ENCODE measurements at places on chromosomes 7 and 10. TPM values are rescaled to one million over a fixed set of nuclear protein-coding genes. Genes with fewer than 3 reads are reported as not detected.

Gene TRPV5
- total RNA-seq, result not detected

Gene RARRES2
- 11.8 TPM for total RNA-seq

Gene GBX1
- not detected for total RNA-seq

Gene RAMP3
- total RNA-seq, result not detected

Gene LIPK
- total RNA-seq, result not detected

Gene PTPRZ1
- total RNA-seq, result 0.17 TPM

Gene STAG3
- total RNA-seq, result 0.77 TPM

Gene ELFN1
- total RNA-seq, result 1.1 TPM

Gene OPN1SW
- not detected for total RNA-seq

Gene SFRP4
- 0.77 TPM for total RNA-seq

Gene SVOPL
- total RNA-seq, result 0.03 TPM

Gene PIK3AP1
- total RNA-seq, result 2.1 TPM

Gene ELN
- total RNA-seq, result 0.23 TPM

Gene EIF4EBP2
- 19.2 TPM for total RNA-seq

Gene DENND2A
- 5.4 TPM for total RNA-seq

Gene NME8
- not detected for total RNA-seq

Gene SKIDA1
- 1.3 TPM for total RNA-seq

Gene SMURF1
- total RNA-seq, result 46.6 TPM

Gene PAX4
- not detected for total RNA-seq

Gene CPA1
- not detected for total RNA-seq

Gene HILPDA
- total RNA-seq, result 37.4 TPM

Gene HOXA6
- 4.2 TPM for total RNA-seq

Gene CARD11
- 4.5 TPM for total RNA-seq

Gene NACAD
- 3.2 TPM for total RNA-seq

Gene GPR158
- total RNA-seq, result 4.6 TPM

Gene IQUB
- 0.74 TPM for total RNA-seq

Gene CRYGN
- total RNA-seq, result 0.17 TPM

Gene HPS6
- total RNA-seq, result 19.7 TPM

Gene NOM1
- 22.1 TPM for total RNA-seq

Gene PKD2L1
- not detected for total RNA-seq

Gene DIP2C
- 2.7 TPM for total RNA-seq

Gene CCDC172
- not detected for total RNA-seq

Gene ZNF467
- 0.80 TPM for total RNA-seq

Gene VIPR2
- 0.74 TPM for total RNA-seq

Gene CALN1
- total RNA-seq, result 2.8 TPM

Gene DEPP1
- 0.15 TPM for total RNA-seq

Gene EFCAB10
- total RNA-seq, result not detected

Gene POR
- total RNA-seq, result 41.3 TPM

Gene GSAP
- 5.8 TPM for total RNA-seq

Gene GIMAP2
- total RNA-seq, result 5.5 TPM
